ENCODE measurements at places on chromosomes 5 and 9. TPM values are rescaled to one million over a fixed set of nuclear protein-coding genes. Genes with fewer than 3 reads are reported as not detected.

The SHISAL2B gene
- not detected for total RNA-seq

DNA sequence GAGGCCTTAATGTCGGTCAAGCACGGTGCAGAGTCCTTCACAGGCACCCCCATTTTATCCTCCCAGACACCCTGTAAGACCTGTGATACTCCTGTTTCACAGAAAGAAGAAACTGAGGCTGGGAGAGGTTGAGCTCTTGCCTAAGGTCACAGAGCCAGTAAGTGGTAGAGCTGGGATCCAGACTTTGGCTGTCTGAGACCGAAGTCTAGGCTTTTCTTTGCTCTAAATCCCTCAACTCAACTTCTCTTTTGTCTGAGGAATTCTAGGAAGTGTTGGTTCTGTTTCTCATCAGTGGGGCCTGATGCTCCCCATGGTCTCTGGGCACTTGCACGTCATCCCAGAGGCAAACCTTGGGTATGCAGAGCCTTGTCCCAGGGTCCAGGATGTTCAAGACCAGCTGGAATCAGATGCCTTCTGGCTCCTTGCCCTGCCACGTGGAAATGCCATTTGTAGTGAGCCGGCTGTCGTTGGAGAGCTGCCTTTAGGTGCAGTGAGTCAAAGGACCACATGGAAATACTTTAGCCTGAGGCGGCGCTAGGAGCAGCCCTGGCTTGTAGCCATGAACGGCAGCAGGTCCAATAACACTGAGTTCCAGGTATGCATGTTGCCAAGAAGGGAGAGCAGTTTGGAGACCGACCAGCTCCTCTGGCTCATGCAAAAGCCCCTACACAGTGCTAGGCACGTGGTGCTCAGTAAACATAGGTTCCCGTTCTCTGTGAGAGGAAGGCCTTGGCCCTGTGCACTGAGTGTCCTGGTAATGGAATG, 9.2 kb downstream of the DCANP1 start:
- no peak overlapping the region for H3K4me3 ChIP-seq
- DNase-seq, result peak; percentile 80
- no peak overlapping the region for H3K27ac ChIP-seq
- H3K4me1 ChIP-seq, result peaks cover 77% of the 10 kb centered on the region
- no peaks in the 10 kb centered on the region for H3K36me3 ChIP-seq

GRCh38 chr9:87741326-87741725, 15.4 kb downstream of the CTSL start:
- H3K27ac ChIP-seq, result no peak overlapping the region
- H3K4me3 ChIP-seq, result no peak overlapping the region
- peaks cover 5% of the 10 kb centered on the region for H3K27me3 ChIP-seq
- no peak for DNase-seq
- H3K36me3 ChIP-seq, result no peaks in the 10 kb centered on the region
- H3K4me1 ChIP-seq, result no peaks in the 10 kb centered on the region

DNA sequence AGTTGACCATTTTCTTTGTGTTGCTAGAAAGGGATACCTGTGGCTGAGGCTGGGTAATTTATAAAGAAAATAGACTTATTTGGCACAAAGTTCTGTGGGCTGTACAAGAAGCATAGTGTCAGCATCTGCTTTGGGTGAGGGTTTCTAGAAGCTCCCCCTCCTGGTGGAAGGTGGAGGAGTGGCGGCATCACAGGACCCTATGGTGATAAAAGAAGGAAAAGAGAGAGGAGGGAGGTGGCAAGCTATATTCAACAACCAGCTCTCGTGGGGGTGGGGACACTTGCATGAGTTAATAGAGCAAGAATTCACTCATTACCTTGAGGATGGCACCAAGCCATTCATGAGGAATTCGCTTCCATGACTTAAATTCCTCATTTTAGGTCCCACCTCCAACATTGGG, 2041.4 kb upstream of the CDH9 start:
- H3K27ac ChIP-seq, result no peak overlapping the region
- no peak overlapping the region for H3K4me3 ChIP-seq
- no peaks in the 10 kb centered on the region for H3K36me3 ChIP-seq

GRCh38 chr9:115008536-115009270, 78.3 kb upstream of the TNFSF8 start:
- H3K4me3 ChIP-seq, result no peak overlapping the region
- H3K27me3 ChIP-seq, result peaks cover 47% of the 10 kb centered on the region
- DNase-seq, result no peak
- H3K36me3 ChIP-seq, result no peaks in the 10 kb centered on the region

DNA sequence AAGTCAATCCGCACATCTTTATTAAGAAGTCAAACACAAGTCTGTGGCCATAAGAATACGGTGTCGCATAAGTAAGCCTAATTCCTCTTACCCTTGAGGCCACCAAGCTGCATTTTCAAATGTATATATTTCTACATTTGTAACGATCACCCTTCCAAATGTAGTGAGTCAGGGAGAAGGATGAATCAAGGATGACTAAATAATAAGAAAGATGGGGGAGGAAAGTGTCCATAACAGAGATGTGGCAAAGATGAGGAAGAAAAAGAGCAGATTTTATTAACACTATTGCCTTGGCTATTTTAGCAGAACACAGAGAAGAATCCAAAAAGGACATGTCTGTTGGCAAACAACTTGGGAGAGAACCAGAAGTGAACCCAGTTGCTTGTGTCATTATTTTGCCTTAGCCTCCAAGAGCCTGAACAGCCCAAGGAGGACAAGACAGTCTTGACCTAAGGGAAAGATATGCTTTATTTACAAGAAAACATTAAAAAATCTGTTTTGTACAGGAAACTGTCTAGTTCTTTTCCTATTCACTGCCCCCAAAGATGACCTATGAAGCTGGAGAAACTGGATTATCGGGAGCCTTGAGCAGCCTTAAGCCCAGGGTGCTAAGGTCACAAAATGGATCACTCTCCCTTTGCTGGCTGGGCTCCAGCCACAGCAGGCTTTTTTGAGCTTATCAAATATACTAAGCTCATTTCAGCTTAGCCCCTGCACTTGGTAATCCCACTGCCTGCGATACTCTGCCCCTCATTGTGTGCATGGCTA, 101.5 kb downstream of the PLCXD3 start:
- H3K36me3 ChIP-seq, result no peaks in the 10 kb centered on the region
- peak; percentile 21 for DNase-seq
- no peak overlapping the region for H3K27ac ChIP-seq
- no peaks in the 10 kb centered on the region for H3K27me3 ChIP-seq

GRCh38 chr5:134547999-134548658, 22.7 kb downstream of the JADE2 start:
- H3K36me3 ChIP-seq, result no peaks in the 10 kb centered on the region
- H3K27ac ChIP-seq, result no peak overlapping the region
- H3K4me1 ChIP-seq, result peaks cover 99% of the 10 kb centered on the region
- no peaks in the 10 kb centered on the region for H3K27me3 ChIP-seq
- DNase-seq, result no peak

- H3K4me1 ChIP-seq, result no peaks in the 10 kb centered on the region
- no peaks in the 10 kb centered on the region for H3K27me3 ChIP-seq
- DNase-seq, result no peak
- no peak overlapping the region for H3K4me3 ChIP-seq
- H3K27ac ChIP-seq, result no peak overlapping the region
Observed at GRCh38 chr5:144194144-144194543, 23.5 kb downstream of the KCTD16 start.

GRCh38 chr5:16160706-16161105, 18.9 kb downstream of the MARCHF11 start:
- H3K4me3 ChIP-seq, result no peak overlapping the region
- H3K27ac ChIP-seq, result no peak overlapping the region
- no peaks in the 10 kb centered on the region for H3K36me3 ChIP-seq
- DNase-seq, result peak; percentile 9
